M059J (cell line): ENCODE measurements at places on chromosomes 3 and 15.

DNA sequence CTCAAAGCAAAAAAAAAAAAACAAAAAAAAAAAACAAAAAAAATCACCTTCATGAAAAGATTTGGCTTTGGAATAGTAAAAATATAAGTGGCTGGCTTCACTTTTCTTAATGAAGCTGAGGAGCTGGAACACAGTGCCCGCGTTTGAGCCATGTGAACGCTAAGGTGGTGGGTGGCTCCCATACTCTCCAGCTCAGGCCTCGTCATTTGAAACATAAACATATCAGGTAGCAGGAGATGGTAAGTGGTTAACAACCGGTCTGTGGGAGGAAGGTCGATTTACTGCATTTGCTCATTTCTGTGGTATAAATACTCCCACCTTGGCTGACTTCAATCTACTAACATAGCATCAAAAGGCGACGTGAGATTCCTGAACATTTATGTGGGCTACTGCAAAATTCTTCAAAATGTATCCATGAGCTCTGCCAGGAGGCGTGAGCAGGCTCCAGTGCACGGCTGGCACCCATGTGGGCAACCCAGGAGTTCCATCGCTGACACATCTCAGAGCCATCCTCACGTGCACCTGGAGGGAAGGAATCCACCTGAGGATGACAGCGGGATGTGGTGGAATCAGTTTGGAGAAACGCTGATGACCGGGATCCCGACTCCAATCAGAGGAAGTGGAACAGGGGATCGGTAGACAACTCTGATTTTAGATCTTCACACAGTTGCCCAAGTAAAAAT lies 157.6 kb downstream of the ATP10A start:
- no peak for DNase-seq

GRCh38 chr3:128484404-128485281 lies 8.4 kb downstream of the GATA2 start:
- no peak for DNase-seq

DNA sequence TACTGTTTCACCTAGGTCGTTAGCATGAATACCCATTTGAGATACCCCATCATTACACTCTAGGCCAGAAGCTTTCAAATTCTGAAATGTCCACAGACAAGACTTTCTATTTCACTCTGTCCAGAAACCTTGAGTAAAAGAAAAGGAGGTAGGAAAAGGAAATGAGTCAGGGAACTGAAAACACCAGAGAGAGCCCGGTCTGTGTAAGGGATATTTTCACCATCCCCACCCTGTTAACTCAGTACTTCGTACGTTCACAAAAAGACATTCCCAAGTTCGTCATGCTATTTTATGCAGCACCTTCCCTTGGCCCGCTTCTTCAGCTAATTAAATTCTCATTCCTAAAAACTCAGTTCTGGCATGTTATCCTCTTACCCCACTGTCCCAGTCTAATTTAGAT lies 89.4 kb upstream of the SOX2 start:
- DNase-seq, result peak; percentile 17

DNA sequence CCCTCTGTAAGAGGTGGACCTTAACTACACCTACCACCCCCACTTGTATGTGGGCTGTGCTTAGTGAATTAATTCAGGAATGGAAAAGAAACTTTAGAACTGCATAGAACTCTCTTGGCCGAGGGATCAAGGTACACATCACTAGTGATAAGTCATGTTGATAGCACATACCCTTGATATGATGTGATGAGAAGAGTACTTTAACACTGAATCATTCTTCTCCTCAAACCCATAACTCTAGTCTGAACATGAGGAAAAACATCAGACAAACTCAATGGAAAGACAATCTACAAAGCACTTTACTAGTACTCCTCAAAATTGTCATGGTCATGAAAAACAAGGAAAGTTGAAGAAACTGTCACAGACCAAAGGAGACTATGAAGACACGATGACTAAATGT lies 87.6 kb downstream of the P2RY1 start:
- DNase-seq, result no peak

DNA sequence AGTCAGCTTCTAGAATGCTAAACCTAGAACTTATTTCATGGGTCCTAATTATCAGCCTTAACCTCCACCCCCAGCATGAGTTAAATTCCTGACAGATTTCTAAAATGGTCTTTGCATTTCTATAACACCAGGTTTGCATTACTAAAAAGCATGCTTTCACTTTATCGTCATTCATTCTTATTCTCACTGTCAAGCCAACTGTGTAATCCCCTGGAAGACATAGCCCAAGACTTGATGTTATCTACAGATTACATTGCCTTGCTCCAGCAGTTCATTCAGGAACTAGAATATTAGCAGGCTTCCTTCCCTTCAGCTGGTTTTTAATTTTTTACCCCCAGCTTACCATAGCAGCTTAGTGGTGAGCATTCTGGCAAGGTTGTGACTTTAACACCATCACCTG lies 184.0 kb downstream of the SLCO3A1 start:
- DNase-seq, result no peak

DNA sequence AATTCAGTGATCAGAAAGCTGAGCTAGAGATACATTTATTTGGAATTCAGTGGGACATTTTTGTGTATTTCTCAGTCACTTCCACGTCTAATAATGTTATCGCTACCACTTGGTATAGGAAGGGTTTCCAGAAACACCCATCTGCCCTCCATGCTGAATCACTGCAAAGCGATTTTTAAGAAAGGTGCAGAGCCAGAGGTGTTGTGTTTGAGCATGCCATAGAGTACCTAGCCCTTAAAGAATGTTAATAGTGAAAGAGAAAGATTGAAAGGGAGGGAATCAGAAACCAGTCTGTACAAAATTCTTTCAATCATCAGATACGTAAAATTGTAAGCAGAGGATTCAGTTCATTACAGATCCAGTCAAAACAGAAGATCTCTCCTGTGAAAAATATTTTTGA lies 80.1 kb upstream of the ARL6 start:
- no peak for DNase-seq

- DNase-seq, result peak; percentile 76
Measured at GRCh38 chr3:38346587-38347410, at the start of gene XYLB. XYLB (plus strand) TSS chr3:38346785; CDS start chr3:38346869, 84 bp downstream.

GRCh38 chr15:95919460-95919859 lies 411.0 kb upstream of the NR2F2 start:
- DNase-seq, result no peak

DNA sequence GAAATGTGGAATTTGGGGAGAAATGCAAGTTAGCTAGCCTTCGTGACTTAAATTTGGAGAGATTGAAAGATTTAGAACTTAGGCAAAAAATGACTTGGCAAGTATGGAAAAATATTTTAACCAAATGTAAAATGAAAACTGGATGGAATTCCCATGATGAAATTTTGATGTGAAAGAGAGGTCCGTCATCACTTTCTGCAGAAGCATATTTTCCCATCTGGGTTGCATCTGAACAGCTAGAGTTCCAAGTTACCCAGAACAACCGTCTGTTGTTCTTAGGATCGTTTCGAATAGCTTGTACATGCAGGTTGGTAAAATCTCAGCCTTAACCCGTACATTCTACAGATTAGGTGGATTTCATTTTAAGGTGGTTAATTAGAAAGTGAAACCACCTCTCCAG lies 136.3 kb downstream of the GHSR start:
- no peak for DNase-seq

- DNase-seq, result no peak
Measured at GRCh38 chr15:62380011-62380410, 214.9 kb upstream of the C2CD4B start.

- DNase-seq, result no peak
Measured at GRCh38 chr15:64763462-64763861, 11.9 kb downstream of the RBPMS2 start.

- DNase-seq, result no peak
Measured at GRCh38 chr3:31402117-31402516, 130.6 kb upstream of the STT3B start.

- no peak for DNase-seq
Measured at GRCh38 chr3:66553441-66554113, 52.8 kb upstream of the LRIG1 start.

DNA sequence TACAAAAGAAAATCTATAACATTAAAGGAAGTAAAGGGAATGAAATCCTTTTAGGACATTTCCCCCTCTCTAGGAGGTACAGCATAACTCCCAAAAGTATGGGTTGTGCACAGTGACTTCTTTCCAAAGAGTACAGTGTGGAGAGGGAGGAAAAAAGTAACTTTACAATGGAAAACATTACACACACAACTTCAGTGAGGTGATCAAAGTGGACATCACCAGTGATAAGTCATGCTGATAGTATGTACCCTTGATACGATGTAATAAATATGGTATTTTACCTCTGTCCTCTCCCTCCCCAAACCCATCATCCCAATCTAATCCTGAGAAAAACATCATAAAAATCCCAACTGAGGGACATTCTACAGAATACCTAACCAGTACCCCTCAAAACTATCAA lies 10.8 kb downstream of the PLD1 start:
- peak; percentile 49 for DNase-seq

- peak; percentile 85 for DNase-seq
Measured at GRCh38 chr3:177777699-177778098, 580.4 kb upstream of the TBL1XR1 start.

DNA sequence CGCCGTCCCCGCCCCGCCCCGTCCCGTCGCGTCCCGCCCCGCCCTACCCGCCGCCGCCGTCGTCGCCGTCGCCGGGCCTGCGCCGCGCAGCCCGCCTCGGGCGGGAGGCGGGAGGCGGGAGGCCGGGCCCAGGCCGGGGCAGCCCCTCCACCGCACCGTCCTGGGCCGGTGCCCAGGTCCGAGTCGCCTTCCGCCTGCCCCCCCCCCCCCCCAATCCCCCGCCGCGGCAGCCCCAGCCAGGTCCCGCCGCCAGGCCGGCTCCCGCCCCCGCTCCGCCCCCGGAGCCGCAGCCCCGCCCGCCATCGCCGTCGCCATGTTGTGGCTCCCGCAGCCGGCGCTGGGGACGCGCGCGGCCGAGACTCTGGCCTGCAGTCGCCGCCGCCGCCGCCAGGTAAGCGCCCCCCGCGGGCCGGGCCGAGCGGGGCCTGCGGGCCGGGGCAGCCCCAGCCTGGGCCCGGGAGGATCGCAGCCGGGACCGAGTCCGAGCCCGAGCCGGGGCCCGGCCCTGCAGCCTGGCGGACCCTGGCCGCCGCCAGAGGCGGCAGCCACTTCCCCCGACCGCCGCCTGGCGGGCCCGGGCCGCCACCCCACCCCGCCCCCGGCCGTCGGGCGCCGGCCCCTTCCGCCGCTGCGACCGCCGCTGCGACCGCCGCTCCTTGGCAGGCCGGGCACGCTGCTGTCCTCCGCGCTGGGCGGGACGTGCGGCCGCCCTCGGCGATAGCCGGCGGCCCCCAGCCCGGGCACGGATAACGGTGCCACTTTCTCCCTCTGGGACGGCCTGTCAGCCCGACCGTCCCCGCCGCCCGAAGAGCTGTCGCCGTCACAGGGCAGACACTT lies at the start of gene ZNF592:
Gene ZNF592, plus strand, starts transcription at position 319 of the 837 bp plus-strand sequence. CDS start 34,084 bp downstream, outside the sequence.
- peak; percentile 76 for DNase-seq

- DNase-seq, result peak; percentile 97
Measured at GRCh38 chr15:39580485-39581241, at the start of gene THBS1. THBS1 (plus strand) TSS chr15:39581079; CDS start chr15:39581858, 779 bp downstream.

DNA sequence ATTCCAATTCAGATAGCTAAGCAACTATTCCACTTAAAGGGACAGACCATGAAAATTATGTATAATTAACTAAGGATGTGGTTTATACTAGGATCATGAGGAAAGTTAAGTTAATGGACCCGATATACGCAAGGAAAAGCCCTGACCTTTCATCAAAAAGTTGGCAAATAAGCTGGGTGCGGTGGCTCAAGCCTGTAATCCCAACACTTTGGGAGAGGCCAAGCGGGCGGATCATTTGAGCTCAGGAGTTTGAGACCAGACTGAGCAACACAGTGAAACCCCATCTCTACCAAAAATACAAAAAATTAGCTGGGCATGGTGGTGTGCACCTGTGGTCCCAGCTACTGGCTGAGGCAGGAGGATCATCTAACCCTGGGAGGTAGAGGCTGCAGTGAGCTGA lies 39.6 kb downstream of the SCAP start:
- DNase-seq, result no peak

DNA sequence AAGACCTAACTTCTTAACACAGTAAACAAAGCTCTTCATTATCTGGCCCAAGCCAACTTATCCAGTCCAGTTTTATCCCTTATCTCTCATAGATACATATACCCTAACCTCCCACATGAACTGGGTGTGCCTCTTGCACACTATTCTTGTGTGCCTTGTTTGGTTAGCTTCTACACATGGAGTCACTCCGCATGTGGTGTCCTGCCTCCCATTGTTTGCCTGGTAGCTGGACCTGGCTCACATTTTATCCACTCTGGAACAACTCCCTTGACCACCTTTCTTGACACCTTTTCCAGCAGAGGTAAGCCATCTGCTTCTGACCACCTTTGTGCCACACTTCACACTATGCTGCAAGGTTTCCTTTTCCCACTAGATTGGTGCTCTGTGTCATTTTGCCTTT lies 15.2 kb downstream of the TIPARP start:
- DNase-seq, result no peak

GRCh38 chr3:45139372-45140140 lies 6.6 kb downstream of the CDCP1 start:
- no peak for DNase-seq

DNA sequence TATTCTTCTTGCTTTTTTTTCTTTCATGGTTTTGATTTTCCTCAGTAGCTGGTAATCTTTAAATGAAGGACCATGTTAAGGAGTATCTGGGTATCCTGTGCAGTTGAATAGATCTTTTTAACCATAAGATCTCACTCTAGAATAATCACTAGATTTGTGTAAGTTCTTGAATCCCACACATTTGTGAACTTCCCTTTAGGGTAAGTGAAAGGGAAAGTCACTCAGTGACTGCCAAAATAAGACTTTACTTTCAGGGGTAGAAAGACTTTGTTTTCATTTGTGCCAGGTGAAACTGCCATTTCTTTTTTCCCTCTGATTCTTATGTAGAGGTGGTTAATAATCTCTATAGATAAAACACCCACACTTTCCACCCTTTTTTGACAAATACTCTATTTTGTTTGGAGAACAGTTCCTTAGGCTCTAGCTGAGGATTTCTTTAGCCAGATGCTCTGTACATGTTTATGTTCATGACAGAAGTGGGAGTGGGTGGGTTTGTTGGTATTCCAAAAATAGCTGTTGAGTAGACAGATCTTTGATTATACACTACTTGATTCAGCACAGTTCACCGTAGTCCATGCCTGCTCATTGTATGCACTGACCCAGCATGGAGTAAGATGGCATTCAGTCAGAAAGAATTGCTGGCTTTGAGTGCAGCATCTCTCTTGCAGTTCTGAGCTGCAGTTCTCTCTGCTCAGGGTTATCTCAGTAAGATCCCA lies 28.5 kb downstream of the LRRC49 start:
- no peak for DNase-seq
